ENCODE measurements at places on chromosomes 13 and 19.

DNA sequence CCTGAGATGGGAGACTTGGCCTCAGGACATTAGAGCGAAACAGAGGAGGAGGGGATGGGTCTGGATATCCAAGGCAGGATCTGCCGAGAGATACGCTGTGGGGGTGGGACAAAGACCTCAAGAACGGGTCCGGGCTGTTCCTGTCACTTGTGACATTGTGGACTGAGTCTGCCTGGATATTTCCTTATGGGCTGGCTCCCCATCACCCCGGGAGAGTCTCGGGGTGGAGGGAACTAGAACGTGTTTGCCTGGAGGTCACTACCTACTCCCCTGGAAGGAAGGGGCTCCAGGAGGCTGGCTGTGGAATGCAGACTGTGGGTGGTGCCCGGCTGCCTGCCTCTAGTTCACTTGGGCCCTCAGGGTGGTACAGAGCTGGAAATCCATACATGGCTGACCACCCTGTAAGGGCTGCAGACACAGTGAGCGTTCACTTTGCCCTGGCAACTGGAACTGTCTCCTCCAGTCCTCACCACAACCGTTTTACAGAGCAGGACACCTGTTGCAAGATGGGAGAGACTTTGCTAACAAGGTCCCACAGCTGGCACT is 26.4 kb downstream of the DNM2 start:
- no peak for DNase-seq

- no peak for DNase-seq
Observed at GRCh38 chr19:55442372-55442961, 633 bp downstream of the SHISA7 start.

- no peak for DNase-seq
Observed at GRCh38 chr19:35119578-35120155, 4.0 kb downstream of the FXYD3 start.

- DNase-seq: no peak
Observed at GRCh38 chr13:52842441-52842840, 6.0 kb downstream of the PCDH8 start.

GRCh38 chr19:35070471-35070870 is 28.9 kb downstream of the HPN start:
- DNase-seq: no peak

DNA sequence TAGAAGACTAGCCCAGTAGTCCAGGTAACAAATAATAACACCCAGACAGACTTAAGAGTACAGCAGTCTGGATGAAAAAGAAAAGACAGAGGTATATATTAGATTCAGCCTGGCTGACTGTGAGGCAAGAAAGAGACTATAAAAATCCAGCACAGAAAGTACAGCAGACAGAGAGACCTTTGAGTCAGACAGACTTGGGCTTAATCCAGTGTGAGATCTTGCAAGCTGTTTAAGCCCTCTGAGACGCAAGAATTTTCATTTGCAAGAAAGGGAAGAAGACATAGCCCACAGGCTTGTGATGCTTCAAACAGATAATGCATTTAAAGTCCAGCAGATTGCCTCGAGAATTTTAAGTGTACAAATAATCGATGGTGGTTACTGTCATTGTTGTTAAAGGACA is 471.4 kb downstream of the LIG4 start:
- DNase-seq: peak; percentile 86

GRCh38 chr19:14369399-14370168 is 11.7 kb upstream of the ADGRE5 start:
- peak; percentile 82 for DNase-seq

- no peak for DNase-seq
Observed at GRCh38 chr19:29366757-29367156, 153.8 kb upstream of the UQCRFS1 start.

DNA sequence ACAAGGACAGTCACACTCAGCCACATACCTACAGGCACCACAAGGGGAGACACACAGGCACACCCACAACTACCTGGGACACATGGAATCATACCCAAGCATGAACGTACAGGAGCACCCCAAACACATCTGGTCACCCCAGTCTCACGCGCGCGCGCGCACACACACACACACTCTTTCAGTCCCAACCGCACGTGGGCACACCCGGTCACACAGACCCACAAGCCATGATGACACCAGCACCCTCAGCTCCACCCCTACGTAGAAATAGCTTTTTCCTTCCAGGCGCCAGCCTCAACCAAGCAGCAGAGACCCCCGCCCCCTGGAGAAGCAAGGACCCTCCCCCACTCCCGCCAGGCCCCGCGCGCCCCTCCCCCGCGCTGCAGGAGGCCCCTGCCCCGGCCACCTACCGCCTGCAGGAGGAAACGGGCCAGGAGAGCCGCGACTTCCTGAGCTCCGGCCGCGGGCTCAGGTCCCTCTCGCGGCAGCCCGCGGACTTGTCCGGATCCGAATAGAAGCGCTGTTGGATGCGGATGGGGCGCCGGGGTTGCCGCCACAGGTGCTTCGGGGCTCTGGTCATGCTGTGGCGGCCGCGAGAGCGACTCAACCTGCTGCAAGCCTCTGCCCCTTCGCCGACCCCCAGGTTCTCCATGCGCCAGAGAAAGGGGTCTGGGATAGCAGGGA is 6.4 kb upstream of the PDE4C start:
- DNase-seq: peak; percentile 38

DNA sequence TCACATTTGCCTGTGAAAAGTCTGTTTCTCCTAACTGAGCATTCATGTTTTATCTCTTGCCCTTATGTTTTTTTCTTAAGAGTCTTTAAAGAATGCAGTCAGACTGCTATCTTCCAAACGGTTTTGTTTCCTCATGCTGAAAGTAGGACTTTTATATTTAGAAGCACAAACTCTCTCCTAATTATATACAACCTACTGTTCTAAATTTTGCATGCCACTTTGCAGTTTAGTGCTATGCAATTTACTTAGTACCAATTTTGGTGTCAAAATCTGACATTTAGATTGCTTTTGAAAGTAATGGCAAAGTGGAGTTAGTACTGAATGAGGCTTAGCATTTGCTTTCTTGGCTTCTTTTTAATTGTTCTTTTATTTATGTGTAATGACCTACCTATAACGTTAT is 55.1 kb upstream of the PCDH20 start:
- DNase-seq: no peak

GRCh38 chr13:110251193-110251819 is 55.7 kb downstream of the COL4A1 start:
- no peak for DNase-seq

GRCh38 chr19:41928221-41928683 is at the start of gene ERFL:
TSS of gene ERFL (minus strand) at chr19:41928449. CDS start at chr19:41912919, 15,530 bp downstream.
- peak; percentile 51 for DNase-seq

- DNase-seq: peak; percentile 99
Observed at GRCh38 chr13:30341815-30342570, 34.6 kb upstream of the KATNAL1 start.

DNA sequence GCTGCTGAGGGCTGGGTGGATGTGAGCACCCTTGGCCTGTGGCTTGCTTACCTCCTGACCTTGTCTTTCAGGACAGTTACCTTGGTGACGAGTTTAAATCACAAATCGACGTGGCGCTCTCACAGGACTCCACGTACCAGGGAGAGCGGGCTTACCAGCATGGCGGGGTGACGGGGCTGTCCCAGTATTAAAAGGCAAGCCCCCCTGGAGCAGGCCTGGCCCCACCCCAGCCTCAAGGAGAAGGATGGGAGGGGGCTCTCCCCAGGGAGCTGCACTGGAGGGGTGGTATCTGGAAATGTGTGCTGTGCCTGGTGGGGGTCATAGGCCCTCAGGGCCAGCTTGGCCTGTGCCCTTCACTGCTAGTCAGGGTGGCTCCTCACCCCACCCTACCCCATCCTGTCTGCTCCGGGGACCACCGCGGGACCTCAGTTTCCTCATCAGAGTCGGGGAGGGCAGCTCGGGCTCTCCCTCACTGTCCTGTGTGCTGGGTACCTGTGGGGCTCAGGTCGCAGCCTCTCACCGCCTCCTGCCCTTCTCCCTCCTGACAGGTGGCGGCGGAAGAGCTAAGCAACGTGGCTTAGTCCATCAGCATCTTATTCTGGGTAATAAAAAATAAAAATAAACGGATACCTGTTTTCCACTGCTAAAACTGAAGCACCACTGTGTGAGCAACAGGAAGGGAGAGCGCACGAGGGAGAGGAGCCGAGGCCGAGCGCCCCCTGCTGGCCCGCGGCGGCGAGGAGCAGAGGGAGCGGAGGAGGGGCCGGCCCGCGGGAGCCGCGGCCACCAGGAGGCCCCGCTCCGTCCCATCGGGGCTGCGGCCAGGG is 29.8 kb downstream of the CERS1 start:
- peak; percentile 80 for DNase-seq

DNA sequence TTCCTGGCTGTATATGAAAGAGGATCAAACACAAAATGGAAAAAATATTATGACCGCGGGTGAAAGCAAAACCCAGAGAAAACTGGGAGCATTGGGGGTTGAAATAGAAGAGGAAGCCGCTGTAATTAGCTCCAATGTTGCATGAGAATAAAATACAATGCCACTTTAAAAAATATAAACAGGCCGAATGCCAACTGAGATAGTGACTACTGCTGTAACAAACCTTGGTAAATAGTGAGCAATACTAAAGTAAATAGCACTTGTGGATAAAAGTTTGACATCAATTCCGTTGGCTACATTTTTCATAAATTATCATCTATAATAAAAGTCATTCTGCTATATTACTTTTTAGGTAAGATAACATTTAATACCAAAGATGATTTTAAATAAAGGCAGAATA is 395.8 kb upstream of the MIR17HG start:
- no peak for DNase-seq

DNA sequence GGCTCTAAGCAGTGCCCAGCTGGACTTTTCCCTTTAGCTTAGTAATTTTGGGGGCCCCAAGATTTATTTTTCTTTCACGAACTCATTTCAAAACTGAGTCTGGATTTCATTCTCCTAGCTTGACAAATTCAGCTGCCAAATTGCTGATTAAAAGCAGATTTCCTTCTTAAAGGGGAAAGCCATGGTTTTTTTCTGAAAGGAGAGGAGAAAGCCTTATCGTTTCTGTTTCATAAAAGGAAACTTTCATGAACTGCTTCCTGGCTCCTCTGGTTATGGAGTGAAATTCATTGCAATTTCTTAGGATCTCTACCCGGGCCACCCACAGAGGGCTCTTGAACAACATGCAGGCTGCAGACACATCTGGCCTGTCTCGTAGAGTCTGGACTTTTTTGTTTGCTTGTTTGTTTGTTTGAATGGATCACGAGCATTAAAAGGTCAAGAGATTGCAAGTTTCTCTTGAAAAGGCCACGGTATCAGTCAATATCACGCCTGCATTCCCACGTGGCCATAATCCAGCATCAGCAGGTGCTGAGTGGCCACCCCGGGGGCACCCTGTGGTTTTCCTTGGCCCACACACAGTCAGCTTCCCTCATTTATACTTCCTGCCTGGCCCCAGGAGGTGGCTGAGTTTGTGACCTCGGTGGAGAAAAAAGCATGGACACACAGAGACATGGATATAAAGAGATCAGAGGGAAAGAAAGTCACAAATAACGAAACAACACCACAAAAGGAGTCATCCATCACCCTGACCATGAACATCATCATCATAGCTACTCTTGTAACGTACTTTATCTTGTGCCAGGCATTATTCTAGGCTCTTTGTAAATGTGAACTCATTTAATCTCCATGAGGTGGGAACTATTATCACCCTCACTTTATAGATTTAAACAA is 10.5 kb upstream of the KLK4 start:
- DNase-seq: no peak

GRCh38 chr13:112184261-112184660 is 117.3 kb downstream of the SOX1 start:
- DNase-seq: no peak

GRCh38 chr19:30090476-30090875 is 148.4 kb downstream of the URI1 start:
- DNase-seq: no peak

- DNase-seq: peak; percentile 61
Observed at GRCh38 chr19:15316498-15316897, 15.8 kb downstream of the BRD4 start.

DNA sequence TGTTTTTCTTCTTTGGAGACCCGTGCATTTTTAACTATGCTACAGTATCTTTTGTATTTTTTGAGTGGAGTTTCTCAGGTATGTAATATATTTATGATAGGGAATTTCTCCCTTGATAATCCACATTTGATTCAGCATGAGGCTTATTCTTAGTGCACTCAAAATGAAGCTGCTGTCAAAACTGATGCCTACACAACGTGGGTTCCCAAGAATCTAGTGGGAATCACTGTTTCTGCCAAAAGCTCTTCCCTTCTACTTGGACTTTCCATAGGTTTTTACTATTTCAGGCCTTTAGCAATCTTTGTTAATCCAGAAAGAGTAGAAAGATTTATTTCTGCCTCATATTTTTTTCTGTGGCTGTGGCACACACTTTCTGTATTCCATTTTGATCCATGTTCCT is 1003.7 kb downstream of the SLITRK5 start:
- DNase-seq: no peak

GRCh38 chr19:19406878-19407632 is 1.6 kb downstream of the GATAD2A start:
- DNase-seq: peak; percentile 77

- DNase-seq: peak; percentile 73
Observed at GRCh38 chr19:17234911-17235299, 8.9 kb downstream of the OCEL1 start.

DNA sequence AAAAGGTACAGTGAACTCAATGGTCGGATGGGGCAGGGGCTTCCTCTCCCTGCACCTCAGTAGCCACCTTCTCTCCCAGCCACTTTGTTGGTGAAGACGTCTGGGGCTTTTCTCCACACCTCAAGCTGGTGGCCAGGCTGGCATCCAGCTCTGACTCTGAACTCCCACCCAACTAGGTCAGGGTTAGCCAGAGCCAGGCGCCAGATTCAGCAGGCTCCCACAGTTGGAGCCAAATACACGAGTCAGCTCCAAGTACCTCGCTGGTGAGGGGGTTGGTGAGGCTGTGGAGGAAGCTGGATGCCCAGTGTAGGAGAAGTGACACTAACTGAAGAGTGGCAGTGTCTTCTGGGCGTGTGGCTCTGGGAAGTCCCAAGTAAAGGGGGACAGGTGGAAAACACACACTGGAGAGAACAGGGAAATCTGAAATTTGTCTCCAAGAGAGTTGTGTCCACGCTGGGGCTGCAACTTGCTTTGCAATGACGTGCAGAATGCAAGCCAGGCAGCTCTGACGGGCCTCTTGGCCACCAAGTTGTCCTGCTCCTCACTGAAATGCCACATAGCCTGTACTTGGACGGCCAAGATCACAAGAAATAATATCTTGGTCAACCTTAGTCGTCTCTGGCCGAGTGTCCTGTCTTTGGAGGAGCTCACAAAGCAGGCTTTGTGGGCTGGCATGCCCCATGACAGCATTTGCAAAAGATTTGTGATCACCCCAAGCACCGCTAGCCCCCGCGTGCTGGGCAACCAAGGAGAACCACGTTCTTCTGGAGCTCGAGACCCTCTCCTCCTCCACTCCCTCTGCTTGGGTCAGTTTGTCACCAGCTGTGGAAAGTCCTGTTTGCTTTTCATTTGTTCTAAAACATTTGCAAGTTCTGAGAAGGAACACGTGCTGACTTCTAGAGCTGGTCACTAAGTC is 18.1 kb downstream of the SLC7A1 start:
- DNase-seq: peak; percentile 70

DNA sequence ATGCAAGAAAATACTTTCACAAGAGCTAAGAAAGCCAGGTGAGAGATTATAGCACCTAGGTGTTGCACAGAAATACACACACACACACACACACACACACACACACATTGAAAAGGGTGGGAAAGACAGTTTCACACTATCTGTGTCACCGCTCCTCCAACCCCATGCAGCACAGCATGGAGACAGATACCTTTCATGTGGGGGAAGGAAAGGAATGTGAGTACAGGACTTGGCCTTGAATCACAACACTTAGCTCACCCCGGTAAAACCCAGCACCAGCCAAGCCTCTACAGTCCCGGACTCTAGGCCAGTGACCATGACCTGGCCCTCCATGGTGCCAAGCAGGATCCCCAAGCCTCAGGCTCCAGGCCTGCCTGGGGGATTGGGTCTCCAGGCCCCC is 462.0 kb upstream of the SPRY2 start:
- DNase-seq: no peak

GRCh38 chr19:40598918-40599307 is 2.3 kb upstream of the LTBP4 start:
- no peak for DNase-seq
